ENCODE measurements at places on chromosomes 7 and 10.

- no peak for DNase-seq
Measured at GRCh38 chr7:127393368-127394058, 1.0 kb upstream of the ZNF800 start.

DNA sequence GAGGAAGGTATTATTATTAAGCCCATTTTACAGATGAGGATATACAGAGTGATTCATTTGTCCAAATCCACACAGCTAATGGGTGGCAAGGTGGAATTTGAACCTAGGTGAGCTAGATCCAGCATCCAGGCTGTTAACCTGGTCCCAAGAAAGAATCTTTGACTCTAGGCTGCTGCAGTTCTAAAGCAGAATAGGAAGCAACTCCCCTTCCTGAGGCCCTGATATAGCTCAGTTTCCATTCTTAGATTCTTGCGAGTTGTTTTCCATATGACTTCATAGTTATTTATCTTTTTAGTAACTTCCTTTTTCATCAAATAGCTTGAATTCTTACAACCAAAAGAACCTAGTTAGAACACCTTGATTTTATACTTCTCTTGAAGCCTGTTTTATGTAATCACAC lies 24.1 kb upstream of the ZC3HAV1L start:
- DNase-seq, result no peak

DNA sequence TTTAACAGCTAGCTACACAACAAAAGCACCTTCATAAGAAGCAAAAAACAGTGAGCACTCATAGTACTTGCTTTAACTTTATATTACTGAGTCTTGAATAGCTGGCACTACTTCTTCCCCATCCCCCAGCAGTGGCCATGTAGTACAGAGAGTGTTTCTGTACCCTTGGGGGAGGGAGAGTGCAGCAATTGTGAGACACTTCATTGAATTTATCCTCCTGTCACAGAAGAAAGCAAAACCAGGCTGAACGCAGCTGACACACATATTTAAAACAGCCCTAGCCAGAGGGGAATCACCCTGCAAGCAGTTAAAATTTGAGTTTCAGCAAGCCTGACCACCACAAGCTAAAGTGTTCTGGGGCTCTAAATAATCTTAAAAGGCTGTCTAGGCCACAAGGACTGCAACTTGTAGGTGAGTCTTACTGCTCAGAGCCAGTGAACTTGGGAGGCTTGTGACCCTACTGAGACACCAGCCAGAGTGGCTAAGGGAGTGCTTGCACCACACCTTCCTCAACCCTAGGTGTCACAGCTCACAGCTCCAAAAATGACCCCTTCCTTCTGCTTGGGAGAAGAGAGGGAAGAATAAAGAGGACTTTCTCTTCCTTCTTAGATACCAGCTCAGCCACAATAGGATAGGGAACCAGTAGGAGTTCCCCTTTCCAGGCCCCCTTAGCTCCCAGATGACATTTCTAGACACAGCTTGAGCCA lies 97.7 kb upstream of the MEOX2 start:
- no peak for DNase-seq

GRCh38 chr10:24790599-24790998 lies 66.9 kb upstream of the ARHGAP21 start:
- peak; percentile 10 for DNase-seq

- no peak for DNase-seq
Measured at GRCh38 chr10:787933-788651, 98.6 kb upstream of the DIP2C start.

GRCh38 chr7:45089341-45089891 lies 647 bp upstream of the NACAD start:
- DNase-seq, result peak; percentile 85

- DNase-seq, result no peak
Measured at GRCh38 chr10:4931587-4931986, 31.6 kb upstream of the AKR1C1 start.

DNA sequence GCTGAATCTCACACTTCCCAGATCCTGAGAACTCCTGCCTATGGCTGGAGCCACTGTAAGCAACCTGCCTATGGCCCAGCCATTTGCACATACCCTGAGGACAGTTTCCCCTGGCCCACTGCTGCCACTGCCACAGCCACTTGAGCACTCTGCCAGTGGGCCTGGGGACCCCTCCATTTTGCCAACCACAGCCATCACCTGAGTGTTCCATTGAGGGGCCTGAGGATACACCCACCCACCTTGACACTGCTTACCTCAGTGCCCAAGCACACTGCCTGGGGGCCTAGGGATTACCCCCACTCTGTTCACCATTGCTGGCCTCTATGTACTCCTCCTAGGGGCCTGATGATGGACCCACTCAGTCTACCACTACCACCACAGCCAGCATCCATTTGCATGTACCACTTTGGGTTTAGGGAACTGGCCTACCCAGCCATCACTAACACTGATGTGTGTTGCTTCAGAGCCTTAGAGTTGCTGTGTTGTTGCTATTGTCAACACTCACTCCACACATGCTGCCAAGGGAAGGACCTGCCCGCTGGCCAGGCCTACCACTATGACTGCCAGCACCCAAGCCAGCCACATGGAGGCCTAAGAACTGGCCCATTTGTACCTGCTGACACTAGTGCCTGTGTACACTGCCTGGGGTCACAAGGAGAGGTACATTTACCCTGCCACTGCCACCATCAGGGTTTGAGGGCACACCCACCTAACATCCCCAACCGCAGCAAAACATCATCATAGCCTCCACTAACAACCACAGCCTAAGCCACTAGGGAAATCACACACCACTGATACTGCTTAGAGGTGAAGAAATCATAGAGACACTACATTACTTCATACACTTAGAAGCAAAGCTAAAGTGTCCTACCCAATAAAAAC lies 45.9 kb upstream of the ANTXRL start:
- no peak for DNase-seq

DNA sequence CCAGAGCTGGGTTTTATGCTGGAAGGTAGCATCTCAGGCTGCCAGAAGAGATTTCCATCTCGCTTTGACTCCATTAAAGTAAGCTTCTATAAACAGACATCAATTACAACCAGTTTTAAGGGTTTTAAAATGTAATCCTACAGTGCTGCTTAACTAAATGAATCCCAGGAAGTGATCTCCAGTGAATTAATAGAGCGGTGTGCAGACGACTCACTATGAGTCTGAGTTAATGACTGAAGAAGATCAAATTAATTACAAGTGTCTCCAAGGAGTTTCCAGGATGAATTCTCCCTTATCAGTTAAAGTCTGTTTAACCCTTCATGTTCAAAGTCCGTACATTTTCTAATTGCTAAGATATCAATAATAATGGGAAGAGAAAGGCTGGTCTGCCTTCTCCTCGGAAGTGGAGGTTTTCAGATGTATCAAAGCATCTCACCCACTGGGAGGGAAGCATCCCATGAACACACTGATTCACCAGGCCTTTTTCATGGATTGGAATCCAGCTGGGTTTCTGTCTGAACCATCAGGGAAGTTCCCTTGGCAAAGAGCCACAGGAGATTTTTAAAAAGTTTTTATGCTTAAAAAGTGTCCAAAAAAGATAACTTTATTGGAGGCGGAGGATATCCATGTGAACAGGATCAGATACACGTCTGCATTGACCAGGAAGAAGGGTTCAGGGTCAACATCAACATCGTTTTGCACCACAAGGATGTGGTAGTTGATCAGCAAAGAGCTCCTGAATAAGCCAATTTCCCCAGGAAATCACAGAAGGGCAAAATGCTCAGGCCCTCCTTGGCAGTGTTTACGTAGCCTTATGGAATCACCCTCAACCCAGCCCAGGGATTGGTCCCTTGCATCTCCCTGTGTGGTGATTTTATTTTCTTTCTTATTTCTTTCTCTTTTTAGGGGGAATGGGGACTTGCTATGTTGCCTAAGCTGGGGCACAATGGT lies 288.2 kb downstream of the POU6F2 start:
- DNase-seq, result peak; percentile 39

DNA sequence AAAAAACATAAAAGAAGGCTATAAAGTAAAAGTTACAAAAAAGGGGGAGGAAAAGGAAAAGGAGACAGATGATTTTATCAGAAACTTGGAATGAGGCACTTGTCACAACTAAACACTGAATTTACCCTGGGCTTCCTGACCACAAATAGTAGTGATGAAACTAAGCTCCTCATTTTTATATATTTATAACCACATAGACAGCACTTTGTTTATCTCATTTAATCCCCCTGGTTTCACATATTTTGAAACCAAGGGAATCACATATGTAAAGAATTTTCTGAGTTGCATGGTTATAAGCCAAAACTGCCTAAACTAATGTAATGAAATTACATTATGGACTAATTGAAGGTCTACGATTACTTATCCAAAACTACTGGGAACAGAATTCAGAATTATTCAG lies 39.6 kb upstream of the MET start:
- DNase-seq, result no peak

DNA sequence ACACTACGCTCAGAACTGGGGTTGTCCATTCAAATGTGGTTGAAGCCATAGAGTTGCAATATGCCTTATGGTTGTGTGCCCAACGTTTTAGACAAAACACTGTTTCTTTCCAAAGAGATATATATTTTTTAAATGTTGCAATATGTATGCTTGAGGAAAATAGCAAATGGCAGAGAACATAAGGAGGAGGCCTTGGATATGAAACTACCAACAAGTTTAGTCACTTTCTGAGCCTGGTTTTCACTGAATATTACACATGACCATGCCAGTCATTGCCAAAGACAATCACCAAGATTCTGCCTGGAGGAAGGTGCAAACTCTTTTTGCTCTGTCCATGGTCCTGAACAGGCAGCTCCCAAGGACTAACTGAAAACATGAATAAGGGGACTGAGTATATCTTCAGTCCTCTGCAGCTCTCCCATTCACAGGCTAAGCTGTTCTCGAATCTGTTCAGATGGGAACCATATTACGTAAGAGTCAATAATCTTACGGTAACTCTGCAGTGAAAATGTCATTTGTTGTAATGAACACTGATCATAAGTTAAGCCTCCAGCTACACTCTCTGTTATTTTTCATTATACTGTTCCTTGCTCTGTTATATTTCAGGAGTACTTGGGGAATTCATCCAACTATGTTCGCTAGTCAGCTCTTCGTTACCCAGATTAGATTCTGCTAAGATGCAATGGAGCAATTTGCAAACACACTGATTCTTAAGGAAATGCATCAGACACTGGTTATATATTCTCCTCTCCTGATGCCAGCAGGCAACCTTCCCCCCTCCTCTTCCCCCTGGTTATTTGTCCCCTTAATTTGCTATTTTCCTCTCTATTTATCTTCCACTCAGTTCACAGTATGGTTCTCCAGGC lies 90.7 kb upstream of the C1QL3 start:
- no peak for DNase-seq

- no peak for DNase-seq
Measured at GRCh38 chr10:84548869-84549268, 220.5 kb downstream of the CCSER2 start.

- DNase-seq, result no peak
Measured at GRCh38 chr7:89887489-89887888, 266.8 kb upstream of the STEAP1 start.

DNA sequence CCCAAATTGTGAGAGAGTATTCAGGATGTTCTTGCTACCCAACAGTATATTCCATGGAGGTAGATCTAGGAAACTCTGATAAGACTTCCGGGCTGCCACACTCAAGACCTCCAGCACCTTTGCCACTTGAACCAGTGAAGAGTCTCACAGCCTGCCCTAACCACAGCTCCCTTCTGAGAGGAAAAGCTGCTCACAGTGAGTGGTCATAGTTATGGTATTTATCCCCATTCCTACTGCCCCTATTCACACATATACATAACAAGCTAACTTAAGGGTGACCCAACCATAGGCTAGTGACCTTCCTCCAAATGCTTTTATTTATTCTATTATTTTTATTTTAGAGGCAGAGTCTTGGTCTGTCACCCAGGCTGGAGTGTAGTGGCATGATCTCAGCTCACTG lies 156.3 kb downstream of the PTEN start:
- no peak for DNase-seq

GRCh38 chr10:48511066-48511874 lies 93.6 kb downstream of the ARHGAP22 start:
- DNase-seq, result no peak

GRCh38 chr7:12625836-12626235 lies 55.3 kb downstream of the SCIN start:
- no peak for DNase-seq

- no peak for DNase-seq
Measured at GRCh38 chr7:81007051-81007450, 88.2 kb upstream of the SEMA3C start.

GRCh38 chr10:110568055-110568735 lies 700 bp downstream of the SMC3 start:
- DNase-seq, result peak; percentile 52

- no peak for DNase-seq
Measured at GRCh38 chr7:379456-380138, 89.6 kb downstream of the FOXL3 start.

- DNase-seq, result no peak
Measured at GRCh38 chr7:22251281-22251680, 105.7 kb downstream of the RAPGEF5 start.

GRCh38 chr10:3902809-3903410 lies 117.9 kb upstream of the KLF6 start:
- DNase-seq, result no peak

DNA sequence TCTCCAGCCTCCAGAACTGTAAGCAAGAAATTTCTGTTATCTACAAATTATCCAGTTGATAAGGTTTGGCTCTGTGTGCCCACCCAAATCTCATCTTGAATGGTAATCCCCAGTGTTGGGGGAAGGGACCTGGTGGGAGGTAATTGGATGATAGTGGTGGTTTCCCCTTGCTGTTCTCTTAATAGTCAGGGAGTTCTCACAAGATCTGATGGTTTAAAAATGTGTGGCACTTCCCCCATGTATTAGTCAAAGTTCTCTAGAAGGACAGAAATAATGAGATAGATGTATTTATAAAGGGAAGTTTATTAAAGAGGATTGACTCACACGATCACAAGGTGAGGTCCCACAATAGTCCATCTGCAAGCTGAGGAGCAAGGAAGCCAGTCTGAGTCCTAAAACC lies 56.2 kb upstream of the APBB1IP start:
- DNase-seq, result no peak

DNA sequence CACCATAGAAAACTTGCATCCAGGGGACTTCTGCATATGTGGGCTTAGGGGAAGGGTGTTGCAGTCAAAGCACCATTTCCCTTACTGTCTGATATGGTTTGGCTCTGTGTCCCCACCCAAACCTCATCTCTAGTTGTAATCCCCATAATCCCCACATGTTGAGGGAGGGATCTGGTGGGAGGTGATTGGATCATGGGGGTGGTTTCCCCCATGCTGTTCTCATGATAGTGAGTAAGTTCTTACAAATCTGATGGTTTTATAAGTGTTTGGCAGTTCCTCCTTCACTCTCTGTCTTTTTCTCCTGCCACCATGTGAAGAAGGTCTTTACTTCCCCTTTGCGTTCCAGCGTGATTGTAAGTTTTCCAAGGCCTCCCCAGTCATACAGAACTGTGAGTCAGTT lies 177.4 kb downstream of the ADK start:
- peak; percentile 31 for DNase-seq

GRCh38 chr10:51074238-51075028 lies at the start of gene PRKG1:
Gene PRKG1, plus strand, starts transcription at chr10:51074487.
- DNase-seq, result peak; percentile 27

DNA sequence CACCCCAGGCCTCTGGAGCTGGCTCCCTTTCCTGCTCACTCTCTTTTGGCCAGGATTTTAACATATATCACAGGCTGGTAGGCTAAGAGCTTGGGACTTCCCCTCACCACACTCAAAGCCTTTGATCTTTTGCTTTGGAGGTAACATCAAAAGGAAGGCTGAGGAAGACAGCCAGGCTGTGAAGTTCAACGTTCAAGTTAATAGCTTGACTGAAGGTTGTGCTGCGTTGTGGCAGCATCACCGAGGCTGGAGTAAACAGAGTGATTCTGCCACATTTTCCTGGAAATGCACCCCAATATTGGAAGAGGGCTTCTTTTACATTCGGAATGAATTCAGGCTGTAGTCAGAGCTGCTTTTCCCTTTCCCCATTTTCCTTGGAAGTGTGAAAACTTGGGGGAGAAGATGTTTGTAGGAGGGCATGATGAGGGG lies 57.3 kb downstream of the TCF7L2 start:
- DNase-seq, result no peak

Measured in WERI-Rb-1 (cell line).